NCI-H2081 treated with DMSO at 0.1 percent for 48 hours (cell line): ENCODE measurements at places on chromosomes 7 and 10.

GRCh38 chr7:20799566-20800366, 13.1 kb upstream of the SP8 start:
- no peak for DNase-seq

GRCh38 chr10:79001082-79001885, 67.5 kb upstream of the ZMIZ1 start:
- DNase-seq: no peak

DNA sequence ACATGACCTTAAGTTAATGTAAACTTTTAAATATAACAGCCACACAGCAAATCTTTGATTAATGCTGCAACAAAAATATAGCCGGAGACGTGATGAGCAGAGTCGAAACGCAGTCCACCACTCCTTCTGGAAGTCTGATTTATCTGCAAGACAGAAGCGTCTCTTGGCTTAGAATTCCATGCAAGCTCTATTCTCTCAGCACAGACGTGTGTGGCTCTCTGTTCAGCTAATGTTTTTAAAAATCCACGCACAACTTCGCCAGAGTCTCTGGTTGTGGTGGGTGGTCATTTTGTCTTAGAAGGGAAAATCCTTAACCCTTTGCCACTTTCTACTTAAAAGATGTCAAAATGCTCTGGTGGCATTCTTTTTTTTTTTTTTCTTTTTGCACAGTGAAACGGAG, 438.0 kb upstream of the MGMT start:
- no peak for DNase-seq

GRCh38 chr7:123030631-123031030, 35.1 kb upstream of the TAS2R16 start:
- no peak for DNase-seq

GRCh38 chr7:1839701-1840100, 169.6 kb downstream of the ELFN1 start:
- no peak for DNase-seq

DNA sequence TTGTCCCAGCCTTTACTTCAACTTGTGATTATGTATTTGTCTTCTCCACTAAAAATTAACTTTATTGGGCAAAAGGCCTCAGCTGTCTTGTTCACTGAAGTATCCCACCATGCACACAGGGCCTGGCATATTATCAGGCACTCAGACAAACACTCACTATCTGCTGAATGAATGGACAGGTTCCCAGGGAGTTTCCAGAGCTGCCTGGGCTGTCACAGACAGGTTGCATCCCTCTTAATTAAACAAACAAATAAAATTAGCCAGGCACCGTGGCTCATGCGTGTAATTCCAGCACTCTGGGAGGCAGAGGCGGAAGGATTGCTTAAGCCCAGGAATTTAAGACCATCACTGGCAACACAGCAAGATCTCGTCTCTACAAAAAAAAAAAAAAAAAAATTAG, 1.5 kb upstream of the TSPAN14 start:
- DNase-seq: no peak

- no peak for DNase-seq
These were observed 4.5 kb upstream of the AIFM2 start for GRCh38 chr10:70137135-70137534.

DNA sequence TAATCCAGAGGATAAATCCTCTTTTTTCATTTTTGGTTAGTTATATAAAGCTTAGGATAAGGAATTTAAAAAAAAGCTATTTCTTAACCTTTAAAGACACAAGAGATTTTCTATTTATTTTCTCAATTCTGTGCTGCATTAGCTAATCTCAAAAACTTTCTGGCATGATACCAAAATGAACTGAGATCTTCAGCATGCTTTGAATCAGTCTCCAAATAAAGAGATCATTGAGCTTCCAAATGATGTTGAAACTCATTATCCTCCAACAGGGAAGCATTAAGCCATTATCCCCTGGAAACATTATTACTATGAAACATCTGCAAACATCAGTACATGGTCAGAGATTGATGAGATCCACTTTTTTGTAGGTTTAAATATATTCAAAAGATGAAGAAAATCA, 350.3 kb upstream of the TEX47 start:
- no peak for DNase-seq

DNA sequence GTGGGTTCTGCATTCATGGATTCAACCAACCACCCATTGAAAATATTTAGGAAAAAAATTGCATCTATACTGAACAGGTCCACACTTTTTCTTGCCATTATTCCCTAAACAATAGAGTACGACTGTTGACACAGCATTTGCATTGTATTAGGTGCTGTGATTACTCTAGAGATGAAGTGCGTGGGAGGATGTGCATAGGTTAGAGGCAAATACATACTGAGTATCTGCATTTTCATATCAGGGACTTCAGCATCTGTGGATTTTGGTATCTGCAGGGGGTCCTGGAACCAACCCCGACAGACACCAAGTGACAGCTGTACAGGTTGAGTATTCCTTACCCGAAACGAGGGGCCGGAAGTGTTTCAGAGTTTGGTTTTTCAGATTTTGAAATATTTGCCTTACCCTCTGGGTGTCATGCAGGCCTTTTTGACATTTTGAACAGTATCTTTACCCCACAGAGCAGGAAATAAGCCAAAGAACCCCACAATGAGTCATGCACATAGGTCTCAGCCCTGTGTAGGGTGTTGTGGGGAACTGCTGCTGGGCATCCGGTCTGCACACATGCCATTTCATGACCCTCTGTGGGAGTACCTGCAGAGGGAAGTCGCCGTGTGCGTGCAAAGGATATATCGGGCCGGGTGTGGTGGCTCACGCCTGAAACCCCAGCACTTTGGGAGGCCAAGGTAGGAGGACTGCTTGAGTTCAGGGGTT, 14.5 kb downstream of the NUDT5 start:
- no peak for DNase-seq

DNA sequence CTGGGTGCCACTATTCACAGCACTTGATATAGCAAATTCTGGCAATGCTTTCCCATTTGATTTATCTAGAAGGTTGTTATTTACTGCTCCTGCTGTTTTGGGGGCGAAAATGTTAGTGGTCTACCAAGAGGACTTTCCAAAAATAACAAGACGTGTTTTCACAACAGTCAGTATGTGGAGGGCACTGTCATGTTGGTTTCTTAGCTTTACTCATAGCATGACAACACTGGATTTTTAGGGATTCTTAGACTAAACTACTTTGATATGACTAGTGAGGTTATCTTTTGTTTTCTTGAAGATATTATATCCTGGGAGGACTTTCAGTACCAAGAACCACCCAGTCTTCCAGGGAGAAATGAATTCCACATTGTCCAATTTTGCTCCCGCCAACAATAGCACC, 49.4 kb downstream of the NUDCD3 start:
- DNase-seq: no peak

DNA sequence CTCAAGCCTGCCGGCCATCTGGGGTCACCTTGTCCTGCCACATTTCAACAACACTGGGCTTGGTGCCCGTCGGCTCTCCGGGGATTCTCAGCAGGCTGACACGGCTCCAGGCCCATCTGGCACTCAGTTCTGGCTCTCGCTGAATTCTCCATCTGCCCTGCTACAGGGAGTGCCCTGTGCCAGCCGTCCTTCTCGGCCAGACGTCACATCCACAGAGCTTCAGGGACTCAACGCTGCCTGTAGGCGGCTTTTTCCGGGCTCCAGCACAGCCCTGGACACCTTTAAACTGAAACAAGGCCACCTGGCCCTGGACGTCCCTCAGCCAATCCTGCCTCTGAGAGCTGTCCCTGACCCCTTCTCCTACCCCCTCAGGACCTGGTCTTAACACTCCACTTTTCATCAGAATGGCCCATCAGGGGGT, 43.0 kb downstream of the TMEM130 start:
- DNase-seq: peak; percentile 34

GRCh38 chr10:79103585-79103984, 34.8 kb downstream of the ZMIZ1 start:
- DNase-seq: no peak

- DNase-seq: no peak
These were observed 17.7 kb downstream of the IL15RA start for GRCh38 chr10:5959581-5960069.

DNA sequence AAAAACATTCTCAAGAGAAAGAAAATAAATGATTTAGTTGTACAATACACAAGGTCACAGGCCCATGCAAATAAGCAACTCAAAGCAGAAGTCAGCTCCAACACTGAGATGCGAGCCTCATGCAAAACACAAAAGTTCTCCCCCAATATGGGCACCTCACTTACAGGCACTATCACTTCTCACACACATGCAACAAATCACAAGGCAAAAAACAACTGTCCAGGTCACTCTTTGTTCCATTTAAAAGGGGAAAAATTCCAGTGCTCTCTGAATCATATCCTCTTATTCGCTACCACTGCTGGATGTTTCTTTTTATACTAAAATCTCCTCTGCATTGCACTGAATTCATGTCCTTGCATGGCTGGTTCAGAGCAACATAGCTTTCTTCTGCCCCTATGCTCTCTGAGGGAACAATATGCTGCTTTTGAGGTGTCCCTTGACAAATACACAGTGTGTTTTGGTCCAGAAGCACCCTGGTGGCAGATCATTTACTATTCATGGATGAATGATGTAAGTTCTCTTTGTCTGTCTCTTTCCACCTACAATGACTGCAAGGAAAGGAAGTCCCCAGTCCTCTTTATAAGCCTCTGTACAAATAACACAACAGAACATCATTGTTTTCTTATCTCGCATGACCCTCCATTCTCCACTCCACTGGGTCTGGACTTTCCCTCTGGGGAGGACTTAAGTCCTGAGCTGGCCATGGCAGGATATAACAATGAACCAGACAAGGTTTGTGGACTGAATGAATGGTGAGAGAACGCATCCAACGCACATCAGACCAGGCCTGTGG, 85.4 kb upstream of the GSDME start:
- no peak for DNase-seq

- DNase-seq: peak; percentile 79
These were observed 733.9 kb upstream of the PHF14 start for GRCh38 chr7:10239695-10240345.

DNA sequence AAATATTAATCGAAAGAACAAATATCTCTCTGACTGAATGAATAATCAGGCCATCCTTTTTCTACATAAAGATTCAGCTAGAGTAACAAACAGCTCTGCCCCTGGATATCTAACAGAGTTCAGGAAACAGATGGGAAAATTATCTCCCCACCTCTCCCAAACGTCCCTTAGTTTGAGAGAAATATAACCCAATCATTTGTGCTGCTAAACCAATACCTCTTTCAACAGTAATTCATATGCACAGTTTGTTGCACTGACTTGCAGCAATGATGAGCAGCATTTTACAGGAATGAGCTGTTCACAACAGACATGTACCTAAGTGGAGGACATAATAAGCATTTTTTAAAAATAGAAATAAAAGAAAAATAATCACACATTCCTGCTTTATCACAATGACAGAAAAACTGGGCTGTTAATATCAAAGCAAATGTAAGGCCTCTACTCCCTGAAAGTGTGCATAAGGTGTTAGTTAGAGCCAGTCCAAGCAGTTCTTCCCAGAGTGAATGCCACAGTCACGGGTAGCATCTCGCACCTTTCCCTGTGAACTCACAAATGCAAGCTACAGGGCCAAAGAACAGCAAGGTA, 2.3 kb downstream of the CREB3L2 start:
- DNase-seq: no peak

GRCh38 chr10:123200531-123200930, 46.3 kb downstream of the BUB3 start:
- no peak for DNase-seq

- no peak for DNase-seq
These were observed 46.5 kb downstream of the PRR15 start for GRCh38 chr7:29610086-29610485.

GRCh38 chr7:4800926-4801838, 25.8 kb downstream of the AP5Z1 start:
- DNase-seq: no peak

DNA sequence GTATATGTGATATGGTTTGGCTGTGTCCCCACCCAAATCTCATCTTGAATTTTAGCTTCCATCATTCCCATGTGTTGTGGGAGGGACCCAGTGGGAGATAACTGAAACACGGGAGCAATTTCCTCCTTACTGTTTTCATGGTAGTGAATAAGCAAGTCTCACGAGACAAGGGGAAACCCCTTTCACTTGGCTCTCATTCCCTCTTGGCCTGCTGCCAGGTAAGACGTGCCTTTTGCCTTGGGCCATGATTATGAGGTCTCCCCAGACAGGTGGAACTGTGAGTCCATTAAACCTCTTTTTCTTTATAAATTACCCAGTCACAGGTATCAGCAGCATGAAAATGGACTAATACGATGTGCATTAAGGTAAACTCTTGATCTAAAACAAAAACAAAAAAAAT, 357.1 kb upstream of the AOAH start:
- peak; percentile 19 for DNase-seq

DNA sequence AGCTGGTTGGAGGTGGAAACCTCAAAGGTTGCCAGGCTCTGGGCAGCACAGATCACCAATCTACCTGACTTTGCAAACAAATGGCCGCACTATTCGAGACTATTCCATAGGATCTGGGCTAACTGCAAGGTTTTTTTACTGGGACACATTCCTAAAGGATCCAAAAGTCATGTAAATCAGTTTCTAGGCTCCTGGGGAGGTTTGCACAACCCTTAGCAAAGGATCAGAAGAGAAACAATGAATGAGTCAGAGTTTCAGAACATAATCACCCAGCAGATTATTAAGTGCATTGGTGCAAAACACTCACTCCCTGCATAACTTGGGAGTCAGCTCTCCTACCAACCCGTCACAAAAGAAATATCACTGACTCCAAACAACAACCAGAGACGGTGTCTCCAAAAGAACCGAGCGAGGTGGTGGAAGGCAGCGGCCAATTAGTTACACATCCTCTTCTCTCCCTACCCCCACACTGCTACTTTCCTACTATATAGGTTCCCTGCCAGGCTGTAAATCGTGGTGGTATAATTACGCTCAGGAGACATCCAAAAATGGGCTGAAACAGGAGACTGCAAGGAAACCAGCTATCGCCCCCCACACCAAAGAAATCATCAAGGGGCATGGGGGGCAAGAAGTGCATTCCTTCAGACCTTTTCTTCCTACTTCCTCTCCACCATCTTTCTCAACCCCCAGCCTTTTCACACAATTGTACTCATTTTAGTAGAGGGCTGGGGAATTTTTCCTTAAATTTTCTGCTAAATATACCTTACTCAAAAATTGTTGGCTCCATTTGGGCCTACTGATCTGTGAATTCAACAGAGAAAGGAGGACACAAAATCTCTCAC, 3.2 kb downstream of the UBE2H start:
- no peak for DNase-seq

DNA sequence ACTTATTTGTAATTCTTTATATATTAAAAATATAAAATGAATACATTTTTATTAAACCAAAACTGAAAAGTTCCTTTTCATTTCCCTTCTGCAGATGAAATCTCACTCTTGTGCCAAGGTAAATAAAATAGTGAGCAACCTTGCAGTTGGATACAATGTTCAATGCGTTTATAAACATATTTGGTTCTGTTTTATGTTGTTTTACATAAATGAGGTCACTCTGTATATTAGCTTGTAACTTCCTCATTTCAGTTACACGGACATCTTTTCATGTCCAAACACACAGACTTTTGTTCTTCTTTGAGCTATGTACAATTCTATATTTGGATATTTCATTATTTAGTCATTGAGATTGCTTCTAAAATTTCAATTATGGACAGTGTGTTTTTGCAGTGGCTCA, 107.7 kb downstream of the BBS9 start:
- no peak for DNase-seq
